ENCODE measurements at places on chromosomes 12 and 14.

- DNase-seq: peak; percentile 89
These were observed 899 bp upstream of the KCNH3 start for GRCh38 chr12:49537752-49538509.

- no peak for DNase-seq
These were observed 881.9 kb downstream of the GALC start for GRCh38 chr14:87111126-87111525.

- no peak for DNase-seq
These were observed 25.2 kb downstream of the PLEKHA5 start for GRCh38 chr12:19154686-19155085.

GRCh38 chr12:91609283-91609682 lies 426.7 kb upstream of the DCN start:
- DNase-seq: no peak

GRCh38 chr12:81365284-81365683 lies 287.4 kb downstream of the ACSS3 start:
- DNase-seq: no peak

GRCh38 chr12:98296462-98297079 lies 218.8 kb upstream of the TMPO start:
- no peak for DNase-seq

DNA sequence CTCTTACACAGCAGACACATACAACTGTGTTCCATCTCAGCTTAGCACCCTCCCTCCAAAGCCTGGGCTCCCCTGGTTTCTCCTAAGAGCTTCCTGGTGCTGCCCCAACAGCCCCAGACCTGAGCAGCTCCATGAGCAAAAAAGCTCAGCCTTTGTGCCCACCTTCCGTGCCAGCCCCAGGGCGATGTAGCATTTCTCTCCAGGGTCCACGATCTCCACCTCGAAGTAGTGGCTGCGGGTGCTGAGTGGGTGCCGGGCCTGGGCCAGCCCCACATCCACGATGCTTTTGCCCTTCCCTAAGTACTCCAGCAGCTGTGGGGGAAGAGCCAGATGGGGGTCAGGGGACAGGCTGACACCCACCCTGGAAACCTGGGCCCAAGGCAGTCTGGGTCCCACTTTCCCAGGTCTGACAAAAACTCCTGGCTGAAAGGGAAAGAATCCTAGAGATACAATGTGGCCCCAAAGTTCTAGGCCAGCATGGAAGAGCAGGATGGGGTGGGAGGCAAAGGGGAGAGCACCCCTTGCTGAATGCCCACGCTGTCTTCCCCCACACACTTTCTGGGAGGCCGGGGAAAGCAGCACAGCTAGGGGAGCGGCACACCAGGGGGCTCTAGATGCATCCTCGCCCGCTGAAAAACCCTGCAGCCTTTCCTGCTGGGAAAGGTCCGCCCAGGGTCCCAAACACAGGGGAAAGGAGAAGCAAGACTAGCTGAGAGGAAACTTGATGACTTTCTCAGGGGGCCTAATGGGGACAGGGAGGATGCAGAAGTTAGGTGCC lies 11.0 kb downstream of the SPRYD3 start:
- DNase-seq: peak; percentile 87

- no peak for DNase-seq
These were observed 121.9 kb downstream of the GARIN6 start for GRCh38 chr12:99769396-99769980.

DNA sequence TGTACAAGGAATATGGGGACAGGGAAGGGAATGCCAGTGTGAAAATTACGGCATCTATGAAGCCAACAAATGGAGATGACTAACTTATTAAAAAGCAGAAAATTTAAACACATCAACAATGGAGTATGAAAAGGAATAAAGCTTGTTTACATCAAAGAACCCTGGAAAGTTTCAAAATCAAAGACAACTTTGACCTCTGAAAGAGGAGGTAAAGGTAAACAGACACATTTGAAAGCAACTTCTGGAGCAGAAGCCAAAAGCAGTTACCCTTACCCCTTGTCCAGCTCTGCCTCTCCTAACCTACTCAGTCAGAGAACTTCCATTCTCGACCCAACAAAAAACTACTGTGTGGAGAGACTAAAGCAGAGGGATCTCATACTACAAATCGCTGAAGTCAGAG lies 184.3 kb downstream of the DUSP6 start:
- no peak for DNase-seq

DNA sequence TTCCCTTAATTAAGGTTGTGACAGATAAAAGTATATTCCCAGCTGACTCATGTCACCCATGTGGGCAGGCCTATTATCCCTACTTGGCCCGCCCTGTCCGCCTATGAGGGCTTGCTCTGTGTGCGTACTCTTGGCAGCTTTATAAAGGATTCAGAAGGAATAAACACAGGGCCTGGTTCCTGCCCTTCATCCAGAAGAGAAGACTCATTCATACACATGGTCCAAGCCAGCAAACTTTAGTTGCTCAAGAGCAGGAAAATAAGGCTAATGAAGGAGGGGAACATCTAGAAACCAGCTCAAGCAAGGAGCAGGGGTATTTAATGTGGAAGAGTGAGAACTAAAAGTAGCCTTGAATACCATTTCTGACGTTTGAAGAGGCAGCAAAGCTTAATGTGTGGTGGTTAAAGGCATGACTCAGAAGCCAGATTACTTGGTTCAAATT lies 141.9 kb downstream of the CRADD start:
- DNase-seq: peak; percentile 77

- DNase-seq: no peak
These were observed 94.1 kb downstream of the PLCZ1 start for GRCh38 chr12:18643681-18644080.

GRCh38 chr12:91732086-91732485 lies 413.6 kb downstream of the BTG1 start:
- DNase-seq: no peak
